A549 treated with dexamethasone at 1 μM for 4 hours (cell line): ENCODE measurements at places on chromosomes 5 and 9. TPM values are rescaled to one million over a fixed set of nuclear protein-coding genes. Genes with fewer than 3 reads are reported as not detected.

Gene PNPLA7
- total RNA-seq: 0.24 to 0.82 TPM (median 0.71 TPM) in 5 replicates

Gene NTNG2
- total RNA-seq: 0.57 to 2.3 TPM (median 1.5 TPM) in 5 replicates

Gene RASGEF1C
- total RNA-seq: 0.05 to 0.23 TPM (median 0.11 TPM) in 5 replicates

Gene EPB41L4B
- total RNA-seq: 24.6 to 33.9 TPM (median 32.2 TPM) in 5 replicates

Gene SPATA31A7
- not detected in 5 replicates for total RNA-seq
